ENCODE measurements at places on chromosomes 5 and 9.
A peak's percentile ranks its signal among the peaks of the same experiment; 100 is the strongest.

DNA sequence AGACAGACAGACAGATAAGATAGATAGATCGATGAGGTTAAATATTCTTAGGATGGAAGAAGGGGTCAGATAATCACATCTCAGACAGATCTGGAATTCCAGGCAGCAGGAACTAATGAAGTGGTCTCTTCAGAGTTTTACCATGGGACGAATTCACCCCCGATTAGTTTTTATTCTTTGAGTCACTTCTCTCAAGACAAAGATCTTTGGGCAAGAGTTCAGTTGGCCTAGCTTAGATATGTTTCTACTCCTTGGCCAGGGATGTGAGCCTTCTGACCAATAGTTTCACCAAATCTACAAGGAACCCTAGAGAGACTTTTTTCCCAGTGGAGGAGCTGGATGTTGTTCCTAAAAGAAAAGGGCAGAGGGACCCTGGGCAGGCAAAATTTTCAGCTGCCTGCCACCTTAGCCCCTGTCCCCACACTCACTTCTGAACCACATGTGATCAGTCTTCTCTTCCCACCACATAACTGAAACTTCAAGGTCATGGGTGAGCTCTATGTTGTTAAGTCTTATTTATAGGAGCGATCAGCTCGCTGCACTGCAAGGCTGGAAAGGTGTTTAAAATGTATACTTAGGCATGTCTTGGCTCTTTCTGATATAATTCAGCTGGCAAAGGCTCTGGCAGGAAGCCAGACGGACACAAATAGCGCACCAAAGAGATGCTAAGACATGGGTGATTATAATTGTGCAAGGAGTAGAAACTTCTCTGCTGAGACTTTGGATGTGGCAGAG lies 132.9 kb downstream of the PALM2AKAP2 start:
- DNase-seq, result no peak

DNA sequence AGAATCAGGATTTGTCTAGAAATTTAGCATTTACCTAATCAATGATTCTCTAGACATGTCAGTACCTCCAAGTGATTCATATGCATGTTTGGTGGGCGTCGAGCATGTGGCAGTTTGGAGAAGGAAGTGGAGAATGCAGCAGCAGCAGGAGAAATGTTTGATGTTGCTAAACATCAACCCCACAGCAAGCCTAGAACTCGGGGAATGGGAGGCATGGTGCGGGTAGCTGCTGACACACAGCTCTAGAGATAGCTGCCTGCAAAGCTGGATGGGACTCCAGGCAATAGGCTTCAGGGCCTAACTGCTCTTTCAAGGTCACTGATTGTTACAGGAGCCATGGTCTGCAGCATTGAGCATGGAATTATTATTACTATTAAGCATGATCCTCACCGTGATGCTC lies 137.3 kb downstream of the DOCK8 start:
- no peak for DNase-seq

- no peak for DNase-seq
Observed at GRCh38 chr9:110919609-110920008, 118.7 kb downstream of the LPAR1 start.

- DNase-seq, result peak; percentile 29
Observed at GRCh38 chr5:88190106-88190834, 78.4 kb downstream of the TMEM161B start.

GRCh38 chr5:90084342-90084741 lies 325.2 kb downstream of the CETN3 start:
- no peak for DNase-seq

DNA sequence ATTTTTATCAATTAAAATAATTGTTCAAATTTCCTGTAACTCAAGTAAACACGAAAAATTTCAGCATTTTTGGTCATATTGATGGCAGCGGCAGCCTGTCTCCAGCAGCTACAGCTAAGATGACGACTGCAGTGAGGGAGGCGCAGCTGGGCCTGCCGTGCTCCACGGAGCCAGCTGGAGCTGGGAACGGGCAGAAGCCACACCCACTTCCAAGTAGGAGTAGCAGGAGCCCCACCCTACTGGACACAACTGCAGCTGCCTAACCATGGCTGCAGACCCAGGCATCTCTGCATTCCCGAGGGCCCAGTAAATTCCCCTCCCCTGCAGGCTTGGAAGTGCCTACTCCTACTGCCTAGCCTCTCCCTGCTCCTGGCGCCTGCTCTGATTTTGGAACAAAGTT lies 2031.7 kb downstream of the EFNA5 start:
- no peak for DNase-seq

DNA sequence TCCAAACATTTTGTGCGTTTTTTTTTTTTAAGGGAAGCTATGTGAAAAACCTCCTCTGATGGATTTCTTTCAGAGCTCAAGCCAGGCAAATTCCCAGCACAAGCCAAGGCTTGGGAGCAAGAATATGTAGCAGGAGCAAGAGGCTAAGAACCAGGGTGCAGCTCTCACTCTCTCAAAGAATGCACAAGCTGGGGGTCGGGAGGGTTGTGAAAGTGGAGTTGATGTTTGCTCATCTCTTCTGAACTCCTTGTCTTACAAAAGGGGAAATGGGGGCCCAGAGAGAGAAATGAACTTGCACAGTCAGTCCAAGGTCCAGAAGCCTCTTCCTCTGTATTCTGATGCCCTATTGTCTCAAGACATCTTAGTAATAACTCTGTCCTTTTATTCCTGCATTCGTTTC lies 7.7 kb upstream of the TRAF1 start:
- no peak for DNase-seq

- DNase-seq, result no peak
Observed at GRCh38 chr5:125258615-125259014, 512.2 kb upstream of the ZNF608 start.

GRCh38 chr9:89022902-89023301 lies 31.6 kb downstream of the S1PR3 start:
- DNase-seq, result no peak

- DNase-seq, result no peak
Observed at GRCh38 chr5:82849885-82850284, 227.3 kb downstream of the TMEM167A start.

- no peak for DNase-seq
Observed at GRCh38 chr9:78009186-78009585, 22.4 kb downstream of the GNAQ start.
